ENCODE measurements at places on chromosomes 3 and 15. TPM values are rescaled to one million over a fixed set of nuclear protein-coding genes. Genes with fewer than 3 reads are reported as not detected.

Gene SOX14
- not detected for total RNA-seq

Gene CADPS
- 0.10 TPM for total RNA-seq

Gene DISP2
- total RNA-seq, result 0.25 TPM

Gene FAM107A
- 0.88 TPM for total RNA-seq

Gene ZNF620
- 1.0 TPM for total RNA-seq

Gene CCDC54
- not detected for total RNA-seq

Gene POLR2H
- total RNA-seq, result 33.9 TPM

Gene ANKUB1
- not detected for total RNA-seq

Gene TLR9
- not detected for total RNA-seq

Gene LYZL4
- total RNA-seq, result not detected

Gene EXD1
- not detected for total RNA-seq

Gene RIOX2
- 10.1 TPM for total RNA-seq

Gene LTF
- 1.7 TPM for total RNA-seq

Gene ILDR1
- total RNA-seq, result 0.15 TPM

Gene ITPKA
- 0.91 TPM for total RNA-seq

Gene DGKG
- total RNA-seq, result 1.4 TPM

Gene VILL
- total RNA-seq, result 0.48 TPM
